Activated CD8-positive, alpha-beta T cell treated with anti-CD3 and anti-CD28 coated beads for 36 hours (primary cell): ENCODE measurements at places on chromosomes 12 and 14. TPM values are rescaled to one million over a fixed set of nuclear protein-coding genes. Genes with fewer than 3 reads are reported as not detected.

DNA sequence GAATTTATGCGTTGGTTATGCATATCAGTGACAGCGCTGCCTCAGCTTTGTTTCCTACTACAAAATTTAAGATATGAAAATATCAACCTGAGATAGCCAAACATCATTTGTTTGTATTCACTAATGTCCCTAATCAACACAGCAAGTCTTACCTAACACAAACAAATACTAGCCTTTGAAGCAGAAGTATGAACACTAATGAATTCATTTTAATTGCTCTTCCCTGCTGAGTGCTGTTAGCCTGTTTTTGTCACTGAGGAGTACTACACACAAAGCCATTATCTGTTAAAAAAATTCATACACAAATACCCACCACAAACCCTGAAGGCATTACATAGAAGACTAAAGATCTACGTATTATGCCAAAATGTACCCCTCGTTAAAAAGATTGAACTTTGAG lies 150.8 kb downstream of the HELB start:
- no peak for DNase-seq

- DNase-seq = no peak
Observed at GRCh38 chr14:101167428-101167827, 263.9 kb upstream of the RTL1 start.

Gene TMEM121
- total RNA-seq = 12.0 TPM

Gene ZBTB1
- 67.8 TPM for total RNA-seq

DNA sequence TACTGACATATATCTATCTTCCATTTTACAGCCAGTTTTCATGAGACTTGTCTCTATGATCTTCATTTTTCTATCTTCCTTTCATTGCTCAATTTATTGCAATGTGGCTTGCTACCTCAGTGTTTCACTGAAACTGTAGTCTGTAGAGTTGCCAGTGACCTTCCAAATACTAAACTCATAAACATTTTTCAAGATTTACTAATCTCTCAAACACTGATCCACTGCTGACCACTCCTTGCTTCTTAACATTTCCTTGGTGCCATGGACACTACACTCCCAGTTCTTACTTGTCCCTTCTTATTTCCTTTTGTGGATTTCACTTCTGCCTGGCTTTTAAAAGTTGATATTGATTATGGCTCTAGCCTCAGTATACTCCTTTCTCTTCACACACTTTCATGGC lies 95.4 kb upstream of the SLCO1C1 start:
- no peak for DNase-seq

DNA sequence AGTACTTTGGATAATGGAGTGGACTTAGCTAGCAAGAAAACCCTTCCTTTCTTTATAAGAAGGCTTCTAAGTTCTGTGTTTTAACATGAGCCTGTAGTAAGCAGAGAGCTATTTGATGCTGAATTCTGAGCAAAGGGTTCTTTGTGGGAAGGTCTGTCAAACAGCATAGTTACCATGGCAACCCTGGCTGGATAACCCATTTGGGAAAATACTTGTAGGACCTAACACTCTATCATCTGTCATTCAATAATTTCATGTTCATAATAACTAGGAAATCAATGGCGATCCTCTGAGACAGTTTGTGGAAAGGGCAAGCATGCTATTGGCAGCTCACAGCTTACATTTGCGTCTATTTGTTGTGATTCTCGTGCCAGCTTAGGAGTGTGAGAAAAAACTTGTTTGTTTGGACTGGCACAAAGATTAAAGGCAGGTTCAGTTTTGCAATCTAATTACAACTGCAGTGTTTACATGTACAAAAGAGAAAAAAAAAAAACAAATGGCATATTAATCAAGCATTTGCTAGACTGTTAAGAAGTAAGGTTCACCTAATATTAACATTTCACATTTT lies 219.2 kb downstream of the PDZRN4 start:
- no peak for DNase-seq

Gene MGP
- total RNA-seq = not detected

Gene LRIG3
- not detected for total RNA-seq
